LHCN-M2 (cell line): ENCODE measurements at places on chromosomes 16 and 17.

- no peak for DNase-seq
Observed at GRCh38 chr17:11303773-11304394, 62.9 kb downstream of the SHISA6 start.

- no peak for DNase-seq
Observed at GRCh38 chr17:49491192-49491769, 3.8 kb upstream of the NGFR start.

DNA sequence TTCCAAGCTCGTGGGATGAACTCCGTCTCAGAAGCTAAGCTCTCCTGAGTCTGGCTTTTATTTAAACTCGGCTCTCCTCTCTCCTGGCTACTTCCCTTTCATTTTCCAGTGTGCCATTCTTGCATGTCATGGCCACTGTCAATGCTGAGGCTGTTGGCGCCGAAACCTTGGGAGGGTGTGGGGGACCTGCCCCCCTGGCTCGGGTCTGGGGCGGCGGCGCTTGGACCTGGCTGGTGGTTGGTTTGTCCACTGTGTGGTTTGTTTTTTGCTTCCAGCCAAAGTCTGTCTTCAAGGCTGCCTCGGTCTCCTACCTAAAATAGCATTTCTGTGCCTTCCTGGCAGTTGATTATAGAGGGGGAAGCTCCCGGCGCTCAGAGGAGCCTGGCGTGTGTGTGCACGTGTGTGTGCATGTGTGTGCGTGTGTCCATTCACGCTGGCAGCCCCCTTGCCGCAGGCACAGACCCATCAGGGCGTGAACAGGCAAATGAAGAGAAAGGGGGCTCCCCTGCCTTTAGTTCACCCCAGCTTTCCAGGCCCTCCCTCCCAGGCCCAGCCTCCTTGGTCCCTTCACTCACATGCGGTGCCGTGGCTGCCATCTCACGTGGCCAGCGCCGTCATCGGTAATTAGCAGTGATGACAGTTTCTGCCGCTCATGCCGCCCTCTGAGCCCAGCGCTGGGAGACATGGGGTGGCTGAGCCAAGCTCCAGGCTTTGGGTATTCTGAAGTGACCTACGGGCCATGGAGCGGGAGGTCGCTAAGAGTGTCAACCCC, 179.9 kb downstream of the SEC14L1 start:
- DNase-seq, result peak; percentile 54

DNA sequence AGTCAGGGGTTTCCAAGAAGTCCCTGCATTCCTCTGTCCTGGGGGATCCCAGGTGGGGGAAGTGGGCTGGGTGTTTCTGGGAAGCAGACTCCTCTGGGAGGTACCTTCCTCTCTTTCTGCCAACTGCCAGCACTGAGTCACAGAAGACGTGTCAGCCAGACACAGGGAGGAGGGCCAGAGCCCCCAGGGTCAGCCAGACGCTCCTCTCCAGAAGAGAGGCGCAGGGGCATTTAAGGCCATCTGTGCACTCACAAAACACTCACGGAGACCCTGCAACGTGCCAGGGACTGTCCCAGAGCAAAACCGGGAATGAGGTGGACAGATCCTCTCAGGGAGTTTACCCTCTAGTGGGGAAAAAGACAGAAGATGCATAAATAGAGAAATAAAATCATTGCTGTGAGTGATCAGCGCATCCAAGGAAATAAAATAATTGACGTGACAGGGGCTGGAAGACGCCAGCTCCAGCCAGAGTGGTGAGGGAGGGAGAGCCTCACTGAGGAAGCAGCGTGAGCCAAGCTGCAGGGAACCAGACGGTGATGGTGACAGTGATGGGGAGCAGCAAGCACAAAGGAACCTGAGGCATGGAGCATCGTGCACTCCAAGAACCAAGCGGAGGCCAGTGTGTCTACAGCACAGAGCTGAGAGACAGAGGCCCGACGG, 105.4 kb downstream of the ZNF423 start:
- DNase-seq, result no peak

DNA sequence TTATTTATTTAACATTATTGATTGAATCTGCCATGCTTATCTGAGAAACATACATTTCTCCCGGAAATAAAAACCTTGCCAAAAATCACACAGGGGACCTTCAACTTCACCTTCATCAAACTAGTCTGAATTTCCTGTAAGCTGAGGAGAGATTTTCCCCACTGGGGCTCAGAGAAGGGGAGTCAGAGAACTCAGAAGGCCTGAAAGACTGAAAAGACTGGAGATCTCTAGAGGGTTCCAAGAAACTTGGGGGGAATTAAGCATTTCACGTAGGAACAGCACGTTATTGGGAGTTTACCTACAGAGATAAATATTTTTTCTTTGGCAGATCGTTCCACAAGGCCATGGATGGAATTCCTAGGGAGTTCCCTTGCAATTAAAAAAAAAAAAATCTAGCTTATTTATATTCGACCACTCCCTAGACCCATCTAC, 528 bp upstream of the NOL11 start:
- DNase-seq, result no peak

DNA sequence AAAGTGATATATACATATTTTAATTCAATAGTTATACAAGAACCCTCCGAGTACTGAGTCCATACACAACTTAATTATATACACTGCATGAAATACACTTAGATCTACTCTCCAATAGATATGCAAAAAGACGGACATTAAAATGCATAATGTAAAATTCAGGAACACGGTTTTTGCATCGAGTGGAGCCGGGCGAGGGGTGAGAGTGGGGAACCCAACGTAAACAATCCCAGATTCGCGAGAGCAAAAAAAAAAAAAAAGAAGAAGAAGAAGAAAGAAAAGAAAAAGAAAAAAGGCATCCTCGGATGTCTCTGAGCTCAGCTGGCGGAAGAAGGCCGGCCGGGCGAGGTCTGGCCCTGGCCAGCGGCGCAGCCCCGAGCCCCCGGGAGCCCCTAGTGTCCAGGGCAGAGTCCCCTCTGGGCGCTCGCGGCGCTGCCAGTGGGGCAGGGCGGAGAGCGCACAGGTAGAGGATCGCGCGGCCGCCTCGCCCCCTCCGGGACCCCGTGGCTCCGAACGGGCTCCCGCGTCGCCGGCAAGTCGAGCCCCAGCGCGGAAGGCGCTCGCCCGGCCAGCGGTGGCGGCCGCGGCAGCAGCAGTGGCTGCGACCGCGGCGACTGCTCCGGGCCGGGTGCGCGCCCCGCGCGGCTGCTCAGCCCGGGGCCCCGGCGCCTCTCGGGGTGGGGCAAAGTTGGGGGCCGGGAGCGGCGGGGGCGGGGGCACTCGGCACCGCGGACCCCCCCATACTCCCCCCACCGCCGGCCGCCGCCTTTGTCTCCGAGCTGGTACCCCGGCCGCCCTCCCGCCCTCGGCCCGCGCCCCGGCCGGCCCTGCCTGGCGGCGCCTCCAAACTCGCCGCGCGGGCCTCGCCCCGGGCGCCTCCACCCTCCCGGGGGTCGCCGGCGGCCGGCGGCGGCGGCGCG, 9.6 kb upstream of the ZFHX3 start:
- no peak for DNase-seq

- no peak for DNase-seq
Observed at GRCh38 chr16:62665269-62665668, 629.0 kb upstream of the CDH8 start.
